Stimulated activated CD8-positive, alpha-beta memory T cell treated with anti-CD3 and anti-CD28 coated beads, Interleukin-4, amount 100 ng/mL, for 4 hours (primary cell): ENCODE measurements at places on chromosomes 11 and 22.

DNA sequence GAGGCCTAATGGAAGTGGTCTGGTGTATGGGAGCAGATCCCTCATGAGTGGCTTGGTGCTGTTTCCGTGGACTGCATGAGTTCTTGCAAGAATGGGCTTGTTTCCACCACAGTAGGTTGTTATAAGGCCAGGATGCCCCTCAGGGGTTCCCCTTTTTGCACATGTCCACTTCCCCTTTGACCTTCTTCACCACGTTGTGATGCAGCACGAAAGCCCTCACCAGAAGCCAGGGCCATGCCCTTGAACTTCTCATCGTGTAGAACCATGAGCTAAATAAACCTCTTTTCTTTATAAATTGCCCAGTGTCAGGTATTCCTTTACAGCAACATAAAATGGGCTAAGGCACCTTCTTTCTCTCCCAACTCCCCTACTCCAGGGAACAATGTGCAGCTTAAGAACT is 2.8 kb upstream of the NARS2 start:
- no peak for DNase-seq

DNA sequence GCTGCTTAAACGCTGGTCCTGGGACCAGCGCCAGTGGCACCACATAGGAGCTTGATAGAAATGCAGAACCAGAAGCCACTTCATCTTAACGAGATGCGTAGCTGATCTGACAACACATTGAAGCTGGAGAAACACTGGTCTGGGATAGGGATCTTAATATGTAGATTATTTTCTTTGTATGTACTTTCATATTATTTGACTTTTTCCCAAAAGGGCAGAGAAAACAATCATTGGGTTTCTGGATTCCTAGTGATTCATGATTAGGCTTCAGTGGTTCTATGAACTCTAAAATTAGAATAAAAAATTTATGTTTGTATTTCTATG is 12.3 kb downstream of the MPEG1 start:
- DNase-seq = no peak

DNA sequence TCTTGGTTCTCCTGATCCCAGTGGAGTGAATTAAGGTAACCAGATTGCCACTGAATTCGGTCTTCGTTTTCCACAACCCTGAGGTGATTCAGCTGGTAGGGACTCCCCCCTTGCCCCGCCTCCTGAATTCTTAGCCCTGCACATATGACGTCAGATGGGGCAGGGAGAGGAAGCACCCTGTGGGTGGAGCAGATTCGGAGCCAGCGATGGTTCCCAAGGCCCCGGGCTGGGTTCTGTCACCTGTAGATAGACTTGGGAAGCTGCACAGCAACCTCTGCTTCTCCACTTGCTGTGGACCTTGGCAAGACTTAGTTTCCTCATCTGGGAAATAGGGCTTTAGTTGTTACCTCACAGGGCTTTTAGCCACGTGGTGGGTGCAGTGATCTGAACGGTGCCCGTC is 67.8 kb downstream of the CTTN start:
- DNase-seq = no peak

DNA sequence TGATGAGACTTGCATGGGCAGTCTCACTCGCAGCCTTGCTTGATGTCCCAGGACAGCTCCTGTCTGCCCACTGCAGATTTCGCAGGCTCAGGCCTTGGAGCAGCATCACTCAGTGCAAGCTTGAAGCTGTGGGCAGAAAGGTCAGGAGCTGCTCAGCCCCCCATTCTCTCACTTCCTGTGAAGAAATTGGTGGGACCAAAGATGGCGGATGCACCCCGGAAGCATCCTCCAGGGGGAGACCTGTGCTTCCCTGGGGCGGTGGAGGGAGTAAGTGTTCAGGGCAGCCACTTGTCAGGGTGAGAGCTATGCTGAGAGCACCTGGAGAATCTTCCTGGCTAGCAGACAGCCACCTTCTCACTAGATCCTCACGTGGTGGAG is 11.3 kb downstream of the PLAAT2 start:
- DNase-seq = no peak

DNA sequence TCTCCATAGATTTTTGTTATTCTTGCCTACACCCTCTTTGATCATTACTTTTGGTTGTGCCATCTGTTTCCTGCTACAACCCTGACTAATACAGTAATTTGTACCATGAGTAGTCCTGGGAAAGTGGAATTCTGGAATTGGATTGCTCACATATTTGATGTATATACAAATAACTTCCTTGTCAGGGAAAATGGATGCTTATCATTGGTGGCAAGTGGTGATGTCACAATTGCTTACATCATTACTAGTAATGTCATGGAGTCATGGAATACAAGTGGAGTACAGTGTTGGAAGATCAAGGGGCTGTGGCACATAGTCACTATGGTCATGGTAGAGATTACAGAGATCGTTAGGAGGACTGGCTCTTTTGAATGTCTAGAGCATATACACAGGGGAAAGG is 24.4 kb downstream of the AASDHPPT start:
- DNase-seq = no peak

DNA sequence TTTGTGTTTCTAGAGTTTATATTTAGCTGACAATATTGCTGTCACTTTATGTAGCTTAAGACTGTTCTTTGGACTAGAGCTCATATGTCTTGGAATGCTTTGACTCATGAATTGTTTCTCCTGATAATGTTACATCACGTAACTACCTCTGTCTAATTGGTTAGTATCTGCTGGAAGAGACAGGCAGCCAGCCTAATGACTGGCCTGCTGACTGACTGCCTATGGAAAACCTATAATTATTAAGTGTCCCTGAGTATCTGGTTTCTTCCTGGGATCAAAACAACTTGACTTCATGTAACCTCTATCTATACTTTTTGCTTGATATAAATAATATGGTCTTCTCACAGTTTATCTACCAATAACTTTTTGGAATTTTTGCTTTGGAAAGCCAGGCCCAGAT is 9.4 kb downstream of the SOX6 start:
- no peak for DNase-seq

DNA sequence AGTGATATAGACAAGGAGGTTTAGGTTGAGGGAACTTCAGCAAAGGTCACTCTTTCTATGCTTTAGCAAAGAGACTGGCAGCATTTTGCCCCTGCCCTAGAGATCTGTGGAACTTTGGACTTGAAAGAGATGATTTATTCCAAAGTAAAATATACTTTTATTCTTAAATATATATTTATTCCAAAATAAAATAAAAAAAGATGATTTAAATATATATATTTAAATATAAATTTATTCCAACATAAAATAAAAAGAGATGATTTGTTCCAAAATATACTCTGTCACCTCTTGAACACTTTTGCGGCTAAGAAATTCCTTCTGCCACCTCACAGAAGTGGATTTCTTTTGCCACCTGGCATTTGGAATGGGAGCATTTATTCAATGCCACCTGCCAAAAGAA is 521.3 kb upstream of the CHORDC1 start:
- DNase-seq = no peak

DNA sequence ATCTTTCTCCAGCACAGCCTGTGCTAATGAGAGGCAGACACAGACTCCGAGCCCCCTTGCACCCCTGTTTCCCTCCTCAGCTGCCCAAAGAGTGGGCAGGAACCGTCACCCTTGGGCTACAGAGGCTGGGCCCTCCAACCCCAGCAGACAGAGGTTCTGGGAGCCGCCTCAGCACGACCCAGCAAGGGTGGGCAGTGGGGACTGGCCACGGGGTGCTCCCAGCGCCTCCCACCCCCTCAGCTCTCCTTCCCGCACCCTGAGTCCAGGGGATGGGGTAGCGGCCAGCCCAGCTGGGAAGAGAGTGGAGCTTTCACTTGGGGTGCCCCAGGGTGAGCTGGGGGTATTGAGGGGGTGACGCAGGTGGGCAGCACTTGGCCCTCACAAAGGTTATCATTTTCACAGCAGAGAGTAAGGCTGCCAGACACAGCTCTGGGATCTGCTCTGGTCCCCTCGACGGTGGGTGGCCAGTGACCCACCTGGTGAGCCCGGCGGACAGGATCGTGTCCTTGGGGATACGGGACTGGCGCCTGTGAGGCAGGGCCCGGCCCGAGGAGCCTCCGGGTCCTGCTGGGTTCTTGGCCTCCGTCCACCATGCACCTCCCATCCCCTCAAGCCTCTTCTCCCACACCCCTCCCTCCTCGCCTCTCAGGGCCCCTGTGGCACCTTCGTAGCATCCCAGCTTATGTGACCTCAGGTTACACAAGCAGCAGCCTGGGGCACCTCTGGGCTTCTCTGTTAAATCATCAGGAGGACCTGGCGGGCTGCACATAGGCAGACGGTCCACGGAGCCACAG is 14.4 kb upstream of the BRSK2 start:
- no peak for DNase-seq

GRCh38 chr11:104214517-104214916 is 50.6 kb upstream of the PDGFD start:
- no peak for DNase-seq

DNA sequence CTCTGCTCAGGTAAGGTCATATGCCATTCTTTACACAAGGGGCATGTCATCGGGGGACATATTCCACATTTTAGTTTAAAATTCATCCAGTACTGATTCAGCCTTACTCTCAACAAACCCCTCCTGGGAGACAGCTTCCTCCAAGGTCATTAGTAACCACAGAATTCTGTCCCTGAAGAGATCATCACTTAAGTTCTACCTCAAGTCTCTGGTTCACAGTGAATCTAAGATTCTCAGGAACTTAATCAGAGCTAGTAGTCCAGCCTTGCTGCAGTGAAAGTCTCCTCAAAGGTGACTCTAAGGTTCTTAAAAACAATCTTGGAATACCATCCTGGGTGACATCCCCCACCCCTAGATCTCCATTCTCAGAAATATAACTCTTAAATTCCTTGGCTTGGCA is 18.9 kb upstream of the GDPD4 start:
- no peak for DNase-seq

GRCh38 chr11:74670171-74670570 is 61.1 kb downstream of the CHRDL2 start:
- no peak for DNase-seq

GRCh38 chr22:42314709-42315391 is 44.4 kb upstream of the TCF20 start:
- DNase-seq = no peak

- DNase-seq = no peak
Measured at GRCh38 chr11:32115446-32115845, 24.6 kb downstream of the RCN1 start.

DNA sequence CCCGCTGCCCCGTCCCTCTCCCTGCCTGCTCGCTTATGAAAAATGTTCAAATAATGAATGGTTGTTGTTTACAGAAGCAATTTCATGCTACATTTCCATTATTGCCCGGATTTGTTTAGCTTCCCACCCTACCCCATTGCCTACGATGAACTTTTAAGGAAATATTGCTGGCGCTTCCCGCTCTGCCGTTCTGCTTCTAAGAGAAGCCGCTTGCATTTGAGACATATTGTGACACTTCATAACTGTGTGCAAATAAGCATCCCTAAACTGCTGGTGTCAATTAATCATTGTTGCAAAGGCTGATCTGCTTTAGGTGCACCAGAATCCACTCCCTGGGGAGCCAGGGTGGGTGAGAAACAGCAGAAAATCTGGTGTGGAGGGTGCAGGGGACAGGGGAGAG is 52.3 kb upstream of the LMO1 start:
- no peak for DNase-seq

- DNase-seq = no peak
Measured at GRCh38 chr22:23101524-23101923, 31.2 kb downstream of the GNAZ start.

GRCh38 chr11:10809373-10810160 is 841 bp upstream of the EIF4G2 start:
- DNase-seq = peak; percentile 21

- DNase-seq = no peak
Measured at GRCh38 chr11:6856871-6857270, 6.0 kb upstream of the OR10A2 start.

DNA sequence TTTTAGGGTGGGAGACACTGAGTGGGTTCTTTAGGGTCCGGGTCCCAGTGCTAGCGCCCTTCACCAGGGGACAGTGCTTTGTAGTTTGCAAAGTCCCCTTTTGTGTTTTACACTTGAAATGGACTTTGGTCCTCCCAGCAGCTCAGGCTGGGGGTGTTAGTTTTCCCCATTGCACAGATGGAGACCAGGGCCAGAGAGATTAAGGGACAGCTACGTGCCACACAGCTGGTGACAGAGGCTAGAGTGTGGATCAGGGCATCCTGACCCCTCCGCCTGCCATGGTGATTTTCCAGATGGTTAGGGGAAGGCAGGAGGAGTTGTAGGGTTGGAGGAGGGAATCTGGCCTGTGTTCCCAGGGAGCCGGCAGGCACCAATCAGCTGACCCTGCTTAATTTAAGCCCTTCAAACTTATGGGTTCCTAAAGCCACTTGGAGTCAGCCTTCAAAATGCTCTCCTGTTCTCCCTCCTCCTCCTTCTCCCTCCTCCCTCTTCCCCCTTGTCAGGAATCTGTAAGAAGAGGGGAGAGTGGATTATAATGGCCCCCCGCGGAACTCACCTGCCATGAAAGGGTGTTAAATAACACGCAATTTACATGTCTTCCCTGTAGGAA is 22.5 kb upstream of the MPPED1 start:
- DNase-seq = no peak

DNA sequence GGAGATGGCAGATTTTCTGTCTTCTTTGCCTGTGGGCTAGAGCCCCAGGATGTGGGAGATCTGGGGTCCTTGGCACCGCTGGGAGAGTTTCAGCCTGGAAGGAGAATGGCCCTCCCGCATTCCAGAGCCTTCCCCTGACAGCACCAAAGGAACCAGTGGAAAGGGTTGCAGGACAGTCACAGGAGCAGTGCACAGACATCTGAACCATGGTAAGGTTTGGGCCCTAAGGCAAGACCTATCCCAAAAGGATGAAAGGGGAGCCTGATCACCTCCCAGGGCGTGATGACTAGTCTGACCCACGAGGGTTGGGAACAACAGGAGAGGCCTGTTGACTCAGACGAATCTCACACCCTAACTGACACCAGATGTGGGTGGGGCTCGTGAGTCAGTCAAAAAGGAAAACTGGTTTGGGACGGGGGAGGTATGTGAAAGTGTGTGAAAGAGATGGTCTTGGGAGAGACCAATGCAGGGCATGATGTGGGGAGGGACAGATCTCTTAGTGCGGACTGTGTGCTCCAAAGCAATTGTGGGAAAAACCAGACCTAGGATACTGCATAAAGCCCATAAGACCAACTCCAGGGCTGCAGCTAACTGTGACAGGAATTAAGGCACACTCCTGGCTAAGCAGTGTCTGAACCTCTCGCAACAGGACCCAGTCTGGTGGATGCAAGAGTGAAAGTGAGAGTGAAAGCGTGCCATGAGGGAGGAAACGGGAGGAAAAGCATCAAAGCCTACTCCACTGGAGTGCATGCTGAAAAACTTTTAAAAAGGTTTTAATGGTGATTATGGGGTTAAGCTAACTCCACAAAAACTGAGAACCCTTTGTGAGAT is 39.1 kb upstream of the GLYAT start:
- no peak for DNase-seq
